ENCODE measurements at places on chromosomes 3 and 15.

- no peak for DNase-seq
Observed at GRCh38 chr15:25776071-25776746, 86.9 kb downstream of the ATP10A start.

- no peak for DNase-seq
Observed at GRCh38 chr3:47601281-47601680, 22.6 kb upstream of the CSPG5 start.

DNA sequence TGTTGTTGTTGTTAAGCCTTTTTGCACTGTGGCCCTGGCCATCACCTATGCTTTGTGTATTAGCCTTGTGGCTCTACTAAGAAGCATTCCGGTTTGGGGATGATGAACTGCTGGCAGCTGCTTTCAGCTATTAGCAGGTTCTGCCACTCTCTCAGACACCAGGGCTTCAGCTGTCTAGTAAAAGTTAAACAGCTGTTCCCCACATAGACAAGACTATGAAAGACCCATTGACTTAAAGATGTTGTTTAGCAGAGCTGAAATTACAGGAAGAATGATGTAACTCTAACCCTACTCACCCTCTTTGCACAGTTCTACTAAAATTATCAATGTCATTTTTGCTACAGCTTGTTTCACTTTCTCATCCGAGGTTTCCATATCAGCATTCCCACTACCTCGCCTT is 131.2 kb upstream of the CGNL1 start:
- no peak for DNase-seq

DNA sequence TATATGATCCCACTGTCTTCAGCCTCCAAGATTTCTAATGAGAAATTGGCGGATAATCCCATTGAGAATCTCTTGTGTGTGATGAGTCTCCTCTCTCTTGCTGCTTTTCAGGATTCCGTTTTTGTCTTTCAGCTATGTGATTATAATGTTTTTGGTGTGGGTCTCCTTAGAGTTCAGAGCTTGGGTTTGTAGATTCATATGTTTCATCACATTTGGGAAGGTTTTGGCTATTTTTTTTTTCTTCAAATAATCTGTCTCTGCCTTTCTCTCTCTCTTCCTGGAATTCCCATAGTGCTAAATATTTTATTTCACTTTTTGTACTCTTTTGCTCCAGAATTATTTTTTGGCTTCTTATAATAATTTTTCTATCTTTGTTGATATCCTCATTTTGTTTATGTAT is 40.4 kb downstream of the SACM1L start:
- no peak for DNase-seq

- DNase-seq, result no peak
Observed at GRCh38 chr15:42868683-42869082, 51.9 kb downstream of the TTBK2 start.

GRCh38 chr3:126345641-126346460 is 11.4 kb downstream of the KLF15 start:
- DNase-seq, result no peak

GRCh38 chr3:24149032-24149431 is 203.9 kb downstream of the NR1D2 start:
- no peak for DNase-seq

Data from SW 1271 (cell line).